ENCODE measurements at places on chromosomes 16 and 17. TPM values are rescaled to one million over a fixed set of nuclear protein-coding genes. Genes with fewer than 3 reads are reported as not detected.

GRCh38 chr17:79862771-79863440, 23.7 kb upstream of the CBX4 start:
- peaks cover 5% of the 10 kb centered on the region for H3K4me1 ChIP-seq
- H3K4me3 ChIP-seq, result no peak overlapping the region
- no peak for DNase-seq
- H3K27me3 ChIP-seq, result peaks cover 18% of the 10 kb centered on the region

GRCh38 chr16:22324787-22325597, 27.8 kb downstream of the POLR3E start:
- peak; percentile 38 for DNase-seq
- H3K36me3 ChIP-seq, result peaks cover 16% of the 10 kb centered on the region
- peaks cover 2% of the 10 kb centered on the region for H3K4me1 ChIP-seq
- no peak overlapping the region for H3K4me3 ChIP-seq
- H3K27me3 ChIP-seq, result no peaks in the 10 kb centered on the region

DNA sequence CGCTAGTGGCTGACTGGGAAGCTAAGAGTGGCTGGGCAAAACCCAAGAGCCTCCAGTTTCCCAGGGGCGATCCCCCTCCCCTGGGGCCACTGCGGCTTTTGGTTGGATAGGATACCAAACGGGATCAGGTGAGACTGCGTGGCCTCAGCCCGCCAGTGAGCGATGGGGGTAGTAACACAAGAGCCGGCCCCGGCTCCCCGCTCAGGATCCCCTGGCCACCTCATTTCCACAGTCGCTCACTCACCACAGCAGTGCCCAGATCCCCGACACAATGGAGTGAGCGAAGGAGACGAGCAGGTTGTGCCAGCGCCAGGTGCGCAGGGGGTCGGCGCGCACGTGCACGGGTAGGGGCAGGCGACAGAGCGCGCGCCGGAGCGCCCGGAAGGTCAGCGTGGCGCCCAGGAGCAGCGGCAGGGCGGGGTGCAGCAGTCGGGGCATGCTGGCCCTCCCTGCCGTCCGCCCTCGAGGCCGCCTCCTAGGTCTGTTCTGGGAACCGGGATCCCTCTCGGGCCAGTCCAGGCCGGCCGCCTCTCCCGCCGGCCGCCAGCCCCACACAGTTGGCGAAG, 290 bp downstream of the TLCD1 start:
- peak overlapping the region; percentile 79 for H3K4me3 ChIP-seq
- peaks cover 40% of the 10 kb centered on the region for H3K36me3 ChIP-seq
- H3K27me3 ChIP-seq, result no peaks in the 10 kb centered on the region
- peak; percentile 71 for DNase-seq
- peak overlapping the region; percentile 85 for H3K27ac ChIP-seq

Gene GP1BA
- not detected for total RNA-seq
